ENCODE measurements at places on chromosomes 11 and 22. TPM values are rescaled to one million over a fixed set of nuclear protein-coding genes. Genes with fewer than 3 reads are reported as not detected.

- no peak for DNase-seq
These were observed 1593.1 kb upstream of the RAG2 start for GRCh38 chr11:38191101-38191500.

GRCh38 chr22:22460635-22461034 is 47.9 kb downstream of the ZNF280B start:
- DNase-seq = no peak

DNA sequence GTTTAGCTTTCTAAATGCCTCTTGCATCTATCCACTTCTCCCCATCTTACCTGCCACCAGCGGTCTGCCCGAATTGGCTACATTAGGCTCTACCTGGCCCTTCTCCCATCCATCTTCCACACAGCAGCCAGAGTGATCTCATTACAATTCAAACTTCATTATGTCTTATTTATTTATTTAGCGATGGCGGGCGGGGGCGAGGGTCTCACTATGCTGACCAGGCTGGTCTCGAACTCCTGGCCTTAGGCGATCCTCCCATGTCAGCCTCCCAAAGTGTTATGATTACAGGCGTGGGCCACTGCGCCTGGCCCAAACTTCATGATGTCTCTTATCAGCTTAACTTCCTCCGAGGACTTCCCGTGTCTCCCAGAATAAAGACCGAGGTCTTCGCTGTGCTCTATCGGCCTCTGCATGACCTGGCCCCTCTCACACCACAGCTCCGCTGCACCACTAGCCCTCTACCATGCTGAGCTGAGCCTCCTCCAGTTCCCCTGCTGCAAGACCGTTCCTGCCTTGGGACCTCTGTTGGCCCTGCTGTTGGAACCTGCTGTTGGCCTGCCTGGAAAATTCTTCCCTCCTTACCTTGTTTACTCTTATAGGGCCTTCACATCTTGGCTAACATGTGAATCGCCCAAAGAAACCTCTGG is 870 bp upstream of the CTTN start:
- DNase-seq = no peak

DNA sequence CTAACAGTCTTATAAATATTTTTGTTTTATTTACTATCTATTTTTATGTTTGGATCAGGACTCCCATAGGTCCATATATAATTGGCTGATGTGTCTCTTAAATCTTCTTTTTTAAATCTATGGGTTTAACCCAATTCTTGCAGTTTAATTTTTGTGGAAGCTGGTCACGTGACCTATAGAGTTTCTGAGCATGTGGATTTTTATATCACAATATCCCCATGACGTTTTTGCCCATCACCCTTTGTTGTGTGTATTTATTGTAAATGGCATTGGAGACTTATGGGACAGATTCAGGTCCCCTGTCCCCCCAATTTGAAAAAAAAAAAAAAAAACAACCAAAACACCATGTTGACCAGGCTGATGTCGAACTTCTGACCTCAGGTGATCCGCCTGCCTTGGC is 78.8 kb upstream of the PRODH start:
- DNase-seq = no peak

- no peak for DNase-seq
These were observed 11.8 kb downstream of the SOX10 start for GRCh38 chr22:37972527-37972926.

The P2RX3 gene
- not detected for total RNA-seq

The OVCH2 gene
- not detected for total RNA-seq

All from right cardiac atrium (tissue), 5 donors.